Activated CD4-positive, alpha-beta memory T cell treated with anti-CD3 and anti-CD28 coated beads for 36 hours (primary cell): ENCODE measurements at places on chromosomes 3 and 15. TPM values are rescaled to one million over a fixed set of nuclear protein-coding genes. Genes with fewer than 3 reads are reported as not detected.

The SERP1 gene
- 111 TPM for total RNA-seq

The P2RY12 gene
- total RNA-seq: not detected

The MON1A gene
- 6.3 TPM for total RNA-seq

DNA sequence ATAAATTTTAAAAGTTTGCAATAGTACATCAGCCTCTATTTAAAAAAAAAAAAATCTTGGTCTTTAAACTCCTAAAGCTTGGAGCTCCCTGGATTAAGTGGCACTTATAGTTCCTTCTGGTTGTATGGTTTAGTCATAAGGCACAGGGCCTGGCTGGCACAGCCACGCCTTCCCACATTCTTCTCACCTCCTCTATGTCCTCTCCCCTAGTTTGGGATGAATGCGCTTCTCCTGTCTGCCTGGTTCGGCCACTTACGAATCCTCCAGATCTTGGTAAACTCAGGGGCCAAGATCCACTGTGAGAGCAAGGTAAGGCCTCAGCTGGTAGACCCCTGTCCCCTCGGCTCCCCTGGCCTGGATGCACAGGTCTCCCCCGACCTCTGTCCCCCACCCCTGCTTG lies 10.0 kb downstream of the ANKDD1A start:
- no peak for DNase-seq
